IMR-90 (cell line): ENCODE measurements at places on chromosomes 2 and 18. TPM values are rescaled to one million over a fixed set of nuclear protein-coding genes. Genes with fewer than 3 reads are reported as not detected.

The OSR1 gene
- 48.0 and 51.9 TPM in 2 replicates for polyA plus RNA-seq

The UGT1A8 gene
- polyA plus RNA-seq = not detected in 2 replicates

DNA sequence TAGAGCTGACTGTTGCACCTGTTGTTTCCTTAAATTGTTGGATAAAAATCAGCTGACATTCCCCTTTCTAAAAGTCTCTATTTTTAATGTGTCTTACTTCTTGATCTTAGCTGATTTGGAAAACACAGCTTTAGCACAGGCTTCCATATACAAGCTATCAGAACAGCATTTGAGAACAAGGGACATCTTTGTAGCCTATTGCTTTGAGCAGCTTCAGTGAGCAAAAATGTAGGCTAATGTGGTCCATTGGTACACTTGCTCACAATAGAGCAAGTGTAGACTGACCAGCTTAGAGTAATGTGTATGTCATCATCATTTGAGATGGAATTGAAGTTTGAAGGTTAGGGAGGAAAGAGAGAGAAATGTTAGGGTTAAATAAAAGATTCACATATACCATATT, 7.0 kb downstream of the INPP1 start:
- no peak for DNase-seq
- H3K36me3 ChIP-seq = no peaks in the 10 kb centered on the region
- no peaks in the 10 kb centered on the region for H3K27me3 ChIP-seq
- H3K4me3 ChIP-seq = no peak overlapping the region
- no peak overlapping the region for H3K27ac ChIP-seq
- H3K4me1 ChIP-seq = peaks cover 4% of the 10 kb centered on the region; the same call in 1 of the 2 replicates

The SDC1 gene
- polyA plus RNA-seq = 28.3 and 38.8 TPM in 2 replicates

The LINC00305 gene
- polyA plus RNA-seq = not detected in 2 replicates
